Substantia nigra (tissue), 51 donors: ENCODE measurements at places on chromosomes 11 and 22.

GRCh38 chr11:35631891-35632290, 13.6 kb downstream of the FJX1 start:
- DNase-seq: no peak

DNA sequence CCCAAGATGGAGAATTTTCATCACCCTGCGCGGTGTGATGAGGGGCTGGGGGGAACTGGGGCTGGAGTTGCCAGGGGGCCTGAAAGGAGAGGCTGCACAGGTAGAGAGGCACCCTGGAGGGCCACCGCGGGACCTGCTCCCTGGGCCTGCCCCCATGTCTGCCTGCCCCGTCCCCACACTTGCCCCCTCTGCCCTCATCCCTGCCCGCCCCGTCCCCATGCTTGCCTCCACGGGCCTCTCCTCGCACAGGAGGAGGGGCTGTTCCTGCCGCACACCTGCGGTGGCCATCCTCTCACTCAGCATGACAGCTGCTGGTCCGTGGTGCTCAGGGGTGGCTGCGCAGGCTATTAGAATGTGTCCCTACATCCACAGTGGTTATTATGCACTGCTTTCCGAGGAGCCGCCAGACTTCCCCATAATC, 43.5 kb downstream of the LINC01488 start:
- no peak for DNase-seq

- DNase-seq: no peak
Observed at GRCh38 chr22:37218771-37219411, 6.6 kb upstream of the SSTR3 start.

DNA sequence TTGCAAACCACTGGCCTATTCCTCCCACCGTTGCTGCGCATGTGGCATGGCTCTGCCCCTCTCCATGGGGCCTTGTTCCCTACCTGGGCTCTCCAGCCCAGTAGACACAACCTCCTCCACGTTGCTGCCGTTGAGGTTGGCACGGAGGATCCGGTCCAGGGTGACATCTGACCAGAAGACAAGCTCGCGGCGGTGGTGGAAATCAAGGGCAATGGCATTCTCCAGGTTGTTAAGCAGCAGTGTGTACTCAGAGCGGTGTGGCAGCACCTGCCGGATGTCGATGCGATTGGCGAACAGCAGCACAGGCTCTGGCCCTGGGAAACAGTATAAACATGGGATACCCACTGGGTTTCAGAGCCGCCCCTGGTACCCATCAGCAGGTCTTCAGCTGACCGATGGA, 23.8 kb downstream of the LRP4 start:
- no peak for DNase-seq

- DNase-seq: no peak
Observed at GRCh38 chr11:65817312-65817834, 16.4 kb upstream of the SNX32 start.

- no peak for DNase-seq
Observed at GRCh38 chr11:12301379-12301778, 76.0 kb upstream of the PARVA start.

DNA sequence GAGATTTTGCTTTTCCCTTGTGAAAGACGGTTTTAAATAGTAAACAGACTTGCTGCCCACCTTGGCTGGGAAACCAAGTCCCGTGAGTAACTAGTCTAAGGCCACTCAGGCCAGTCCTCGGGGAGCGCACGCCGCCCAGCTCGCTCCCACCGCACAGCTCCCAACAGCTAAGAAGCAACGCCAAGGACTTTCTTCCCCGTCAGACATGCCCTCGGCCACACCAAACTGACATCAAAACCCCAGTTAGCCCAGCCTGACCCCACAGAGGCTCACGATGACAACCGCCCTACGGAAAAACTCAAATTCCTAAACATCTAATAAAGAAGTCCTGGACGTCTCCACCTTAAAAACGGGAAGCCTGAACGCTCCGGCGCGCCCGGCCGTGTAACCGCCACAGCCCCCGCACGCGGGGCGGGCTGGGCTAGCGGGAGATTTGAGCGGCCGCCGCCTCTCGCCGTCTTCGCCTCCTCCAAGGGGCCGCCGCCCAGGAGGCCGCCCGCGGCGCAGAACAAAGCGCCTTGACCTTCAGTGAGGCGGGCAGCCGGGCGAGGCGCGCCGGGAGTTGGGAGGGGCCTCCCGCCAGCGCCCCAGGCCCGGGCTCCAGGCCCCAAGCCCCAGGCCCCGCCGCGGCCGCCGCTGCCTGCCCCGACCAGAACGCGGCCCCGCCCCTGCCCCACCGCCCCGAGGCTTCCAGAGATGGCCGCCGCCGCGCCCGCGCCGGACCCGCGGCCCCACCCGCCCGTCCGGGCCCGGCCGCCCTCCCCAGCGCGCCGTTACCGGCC, 486 bp downstream of the NAP1L4 start:
- DNase-seq: no peak

GRCh38 chr11:18632841-18633240, 1.3 kb downstream of the SPTY2D1 start:
- DNase-seq: no peak
